ENCODE measurements at places on chromosomes 16 and 17. TPM values are rescaled to one million over a fixed set of nuclear protein-coding genes. Genes with fewer than 3 reads are reported as not detected.

KCNG4 gene
- total RNA-seq = not detected

SDR42E2 gene
- not detected for total RNA-seq

MYH10 gene
- total RNA-seq = 230 TPM

PHF12 gene
- 61.0 TPM for total RNA-seq

NUTF2 gene
- total RNA-seq = 201 TPM

PRKAR1A gene
- 194 TPM for total RNA-seq

PIPOX gene
- 5.9 TPM for total RNA-seq

SSTR5 gene
- 1.5 TPM for total RNA-seq

POLG2 gene
- 33.9 TPM for total RNA-seq

TEDC2 gene
- 44.0 TPM for total RNA-seq

KRTAP9-2 gene
- total RNA-seq = not detected

NFATC3 gene
- total RNA-seq = 32.8 TPM

SLC38A8 gene
- not detected for total RNA-seq

PPP1R27 gene
- total RNA-seq = not detected

KRT20 gene
- not detected for total RNA-seq

NPIPB2 gene
- 15.0 TPM for total RNA-seq

DNA sequence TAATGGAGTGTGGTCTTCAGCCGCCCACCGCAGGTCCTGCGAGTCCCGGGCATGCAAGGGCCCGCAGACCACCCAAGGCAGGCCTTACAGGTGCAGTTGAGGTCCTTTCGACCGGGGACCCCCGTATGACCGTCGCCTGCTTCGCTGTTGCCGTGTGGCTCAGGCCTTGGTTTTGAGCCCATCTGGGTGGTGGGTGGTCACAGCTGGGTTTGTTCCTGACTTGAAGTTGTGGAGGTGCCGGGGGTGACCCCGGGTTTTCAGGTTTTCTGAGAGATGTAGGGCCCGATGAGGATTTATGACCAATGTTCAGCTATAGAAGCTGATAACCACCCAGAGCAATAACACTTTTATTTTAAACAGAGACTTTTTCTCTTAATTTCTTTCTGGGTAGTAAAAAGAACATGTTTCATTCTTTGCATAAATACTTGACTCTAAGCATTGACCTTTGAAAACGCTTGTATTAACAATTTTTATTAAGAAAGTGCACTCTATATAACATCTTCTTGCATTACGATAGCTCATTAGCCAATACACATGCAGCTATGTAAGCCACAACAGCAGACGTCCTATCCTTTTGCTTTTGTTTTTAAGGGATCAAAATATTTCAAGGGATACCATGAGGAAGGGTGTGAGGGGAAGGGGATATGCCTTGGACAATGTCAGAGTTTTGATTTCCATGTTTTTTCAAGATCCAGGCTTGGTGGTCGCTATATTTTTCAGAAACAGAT, 1.9 kb downstream of the FOXL1 start:
- DNase-seq = no peak

GRCh38 chr17:78873519-78874340, 29.3 kb downstream of the CEP295NL start:
- DNase-seq = no peak

DNA sequence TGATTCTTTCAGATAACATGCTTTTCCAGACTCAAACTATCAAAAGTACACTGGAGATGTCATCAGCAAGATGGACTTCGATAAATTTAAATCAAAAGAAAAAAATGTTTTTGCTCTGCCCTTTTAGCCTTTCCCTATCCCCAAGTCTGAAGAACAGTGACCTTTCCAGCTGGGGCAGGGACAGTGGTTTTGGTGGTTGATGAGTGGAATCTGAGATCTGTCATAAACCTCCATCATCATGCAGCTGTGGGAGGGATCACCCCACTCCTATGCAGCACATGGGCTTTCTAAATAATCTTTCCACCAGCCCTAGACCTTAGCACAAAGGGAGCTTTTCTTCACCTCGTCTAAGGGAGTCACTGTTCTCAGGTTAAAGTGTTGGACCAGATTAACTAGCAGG, 869.5 kb upstream of the SOX9 start:
- no peak for DNase-seq

GRCh38 chr16:73536931-73537330, 489.0 kb upstream of the ZFHX3 start:
- DNase-seq = no peak

GRCh38 chr16:27254262-27254811, 14.2 kb downstream of the NSMCE1 start:
- no peak for DNase-seq

DNA sequence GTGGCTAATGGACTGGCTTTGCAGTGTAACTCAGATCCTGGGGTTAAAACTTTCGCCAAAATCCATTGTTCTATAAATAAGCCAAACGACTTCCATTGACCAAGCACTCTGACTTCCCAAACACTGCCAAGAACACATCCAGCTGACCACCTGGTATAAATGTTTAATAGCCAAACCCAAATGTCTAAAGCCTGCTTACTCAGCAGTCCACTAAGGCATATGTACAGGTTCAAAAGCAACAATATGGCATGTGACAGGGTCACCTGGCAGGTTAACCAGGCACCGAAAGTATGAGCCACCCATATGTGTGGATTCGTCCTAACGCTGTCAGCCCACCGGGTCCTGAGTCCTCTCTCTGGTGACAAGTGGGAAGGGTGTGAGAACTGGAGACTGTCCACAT, 2.1 kb downstream of the CSNK1D start:
- no peak for DNase-seq

DNA sequence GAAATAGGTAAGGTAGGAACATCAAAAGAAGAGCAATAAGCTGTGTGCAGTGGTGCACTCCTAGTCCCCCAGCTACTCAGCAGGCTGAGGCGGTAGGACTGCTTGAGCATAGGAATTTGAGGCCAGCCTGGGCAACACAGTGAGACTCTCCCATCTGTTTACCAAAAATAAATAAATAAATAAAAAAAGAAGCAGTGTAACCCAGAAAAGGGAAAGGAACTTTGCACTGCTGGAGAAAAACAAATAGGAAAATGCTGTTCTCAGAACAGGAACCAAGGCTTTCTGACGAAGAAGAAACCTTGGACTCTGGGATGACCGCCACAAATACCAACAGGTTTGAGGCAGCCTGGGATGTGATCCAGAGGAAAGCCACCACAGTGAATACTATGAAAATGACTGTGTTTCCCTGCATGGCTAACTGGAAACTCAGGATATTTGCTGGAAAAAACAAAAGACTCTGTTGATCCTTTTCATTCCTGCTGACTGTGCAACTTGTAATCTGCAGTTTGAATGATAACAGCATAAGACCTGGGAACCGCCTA, 41.2 kb downstream of the TTC19 start:
- DNase-seq = no peak

GRCh38 chr16:49635009-49635350, 220.9 kb downstream of the ZNF423 start:
- no peak for DNase-seq

DNA sequence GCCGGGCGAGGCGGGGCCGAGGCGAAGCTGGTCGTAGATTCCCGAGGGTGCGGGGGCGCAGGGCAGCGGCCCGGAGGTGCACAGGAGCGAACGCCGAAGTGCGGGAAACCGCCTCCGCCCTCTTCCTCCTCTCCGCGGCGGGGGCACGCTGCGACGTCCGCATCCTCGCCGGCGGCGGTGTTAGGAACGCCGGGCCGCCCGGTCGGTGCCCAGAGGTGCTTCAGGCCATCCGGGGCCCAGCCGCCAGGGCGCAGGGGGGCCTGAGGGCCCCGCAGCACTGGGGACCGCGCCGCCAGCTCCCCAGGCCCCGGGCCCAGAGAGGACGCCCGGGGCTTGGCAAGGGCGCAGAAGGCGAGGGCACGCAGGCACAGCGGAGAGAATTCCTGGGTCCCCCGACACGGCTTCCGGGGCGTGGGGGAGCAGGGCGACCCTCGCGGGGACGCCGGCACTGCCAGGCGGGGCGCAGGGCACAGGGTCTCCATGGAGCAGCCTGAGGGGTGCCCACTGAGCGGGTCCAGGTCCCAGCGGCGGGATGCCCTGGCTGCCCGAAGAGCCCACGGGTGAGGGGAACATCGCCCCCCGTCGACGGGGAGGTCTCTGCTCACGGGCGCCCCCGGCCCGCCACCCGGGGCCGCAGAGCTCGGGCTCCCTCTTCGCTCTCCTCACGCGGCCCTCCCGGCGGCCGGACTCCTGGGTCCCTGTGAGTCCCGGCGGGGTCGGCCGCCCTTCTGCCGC, 576 bp downstream of the EPOP start:
- peak; percentile 83 for DNase-seq

DNA sequence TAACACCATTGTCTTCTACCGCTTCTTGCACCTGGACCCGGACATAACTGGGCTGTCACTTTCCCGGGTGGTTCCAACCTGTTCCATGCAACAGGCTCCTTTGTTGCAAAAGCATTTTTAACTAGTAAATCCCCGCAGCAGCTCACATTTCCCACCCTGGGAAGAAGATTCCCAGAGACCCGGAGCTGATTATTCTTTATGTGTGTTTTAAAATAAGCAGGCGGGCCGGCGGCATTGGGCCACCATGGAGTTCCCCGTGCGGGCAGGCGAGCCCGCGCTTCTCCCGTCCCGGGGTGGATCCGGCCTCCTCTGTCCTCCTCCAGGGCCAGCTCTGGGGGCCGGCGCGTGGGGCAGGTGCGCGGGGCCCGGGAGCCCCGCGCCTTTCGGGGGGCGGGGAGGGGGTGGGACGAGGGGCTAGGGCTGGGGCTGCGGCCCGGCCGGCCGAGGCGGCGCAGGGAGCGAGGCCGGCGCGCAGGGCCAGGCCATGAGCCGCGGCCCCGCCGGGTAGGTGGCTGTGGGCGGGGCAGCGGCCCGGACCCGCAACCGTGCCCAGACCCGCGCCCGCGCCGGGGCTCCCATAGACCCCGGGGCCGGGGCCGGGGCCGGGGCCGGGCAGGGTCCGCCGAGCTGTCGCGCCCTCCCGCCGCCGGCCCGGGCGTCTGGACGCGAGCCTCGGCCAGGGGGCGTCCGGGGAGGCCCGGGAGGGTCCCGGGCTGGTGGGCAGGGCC, 1.7 kb downstream of the CRAMP1 start:
- peak; percentile 61 for DNase-seq

DNA sequence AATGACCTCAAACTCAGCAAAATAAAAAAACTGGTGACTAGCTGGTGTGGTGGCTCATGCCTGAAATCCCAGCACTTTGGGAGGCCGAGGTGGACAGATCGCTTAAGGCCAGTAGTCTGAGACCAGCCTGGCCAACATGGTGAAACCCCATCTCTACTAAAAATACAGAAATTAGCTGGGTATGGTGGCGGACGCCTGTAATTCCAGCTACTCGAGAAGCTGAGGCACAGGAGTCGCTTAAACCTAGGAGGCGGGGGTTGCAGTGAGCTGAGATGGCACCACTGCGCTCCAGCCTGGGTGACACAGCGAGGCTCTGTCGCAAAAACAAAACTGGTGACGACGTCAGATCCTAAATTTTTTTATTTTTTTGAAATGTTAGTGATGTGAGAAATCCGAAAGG, 82.6 kb upstream of the TOB1 start:
- DNase-seq = no peak

DNA sequence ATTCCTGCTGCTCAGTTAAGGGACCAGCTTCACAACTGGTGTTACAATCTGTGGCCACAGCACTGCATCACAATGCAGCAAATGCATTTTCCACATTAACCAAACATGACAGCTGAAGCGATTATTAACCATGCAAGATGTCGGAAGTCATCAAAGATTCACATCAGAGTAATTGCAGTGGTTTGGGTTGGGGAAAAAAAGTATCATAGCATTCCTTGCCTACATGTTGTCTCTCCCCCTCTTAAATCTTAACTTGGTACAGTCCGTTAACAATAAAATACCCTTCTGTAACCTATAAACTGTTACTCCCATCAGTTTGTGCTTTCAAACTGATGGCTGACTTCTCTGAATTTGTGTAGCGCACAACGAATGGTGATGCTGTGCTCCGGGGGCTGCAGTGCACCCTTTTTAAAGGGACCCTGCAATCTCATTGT, 51.6 kb downstream of the NUP93 start:
- no peak for DNase-seq

DNA sequence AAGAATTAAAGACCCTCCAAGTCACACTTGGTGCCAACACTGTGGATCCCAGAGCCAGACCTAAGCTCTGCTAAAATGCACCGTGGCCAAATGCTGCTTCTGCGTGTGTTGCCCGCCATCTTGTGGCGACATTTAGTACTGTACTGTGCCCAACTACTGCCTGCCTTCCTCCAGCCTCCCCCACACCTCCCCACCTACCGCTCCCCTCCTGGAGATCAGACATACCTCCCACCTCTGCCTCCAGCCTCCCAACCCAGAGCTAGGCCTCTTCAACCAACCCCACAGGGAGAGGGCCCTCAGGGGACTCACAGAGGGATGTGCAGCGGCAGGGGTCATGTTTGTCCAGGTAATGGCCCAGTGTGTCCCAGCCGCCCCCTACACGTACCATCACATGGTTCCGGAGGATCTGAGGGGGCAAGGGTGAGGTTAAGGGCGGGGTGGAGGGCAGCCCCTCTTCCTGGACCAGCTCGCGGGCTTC, 5.5 kb downstream of the GAS2L2 start:
- DNase-seq = peak; percentile 96

DNA sequence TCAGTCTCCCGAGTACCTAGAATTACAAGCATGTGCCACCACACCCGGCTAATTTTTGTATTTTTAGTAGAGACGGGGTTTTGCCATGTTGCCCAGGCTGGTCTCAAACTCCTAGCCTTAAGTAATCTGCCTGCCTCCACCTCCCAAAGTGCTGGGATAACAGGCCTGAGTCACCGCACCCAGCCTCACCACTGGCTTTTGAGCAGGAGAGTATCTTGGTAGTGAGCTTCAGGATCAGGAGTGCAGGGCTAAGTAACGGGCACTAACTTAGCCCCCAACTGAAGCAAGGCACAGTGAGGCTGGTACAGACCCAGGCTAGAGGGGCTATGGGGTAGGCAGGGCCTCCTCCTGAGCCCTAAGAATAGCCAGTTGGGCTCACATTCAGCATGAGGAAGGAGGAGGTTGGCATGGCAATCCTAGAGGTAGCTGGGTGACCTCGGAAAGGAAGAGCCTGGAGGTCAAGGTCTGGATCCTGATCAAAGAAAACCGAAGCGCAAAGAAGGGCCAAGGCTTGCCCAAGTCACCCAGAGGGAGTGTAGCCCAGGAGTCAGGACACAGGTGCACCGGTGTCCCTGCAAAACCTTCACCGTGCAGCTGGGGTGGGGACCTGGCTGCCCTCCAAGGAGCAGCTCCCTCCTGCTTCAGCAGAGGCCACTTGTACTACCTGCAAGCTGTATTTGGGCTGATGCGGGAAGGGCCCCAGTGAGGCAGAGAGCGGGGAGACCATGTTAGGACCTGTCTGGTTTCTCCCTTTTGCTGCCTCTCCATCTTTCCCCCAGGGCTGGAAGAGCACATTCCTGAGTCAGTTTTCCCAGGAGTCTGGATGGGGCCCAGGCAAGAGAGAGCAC, 1.3 kb upstream of the ADGRG5 start:
- peak; percentile 44 for DNase-seq

DNA sequence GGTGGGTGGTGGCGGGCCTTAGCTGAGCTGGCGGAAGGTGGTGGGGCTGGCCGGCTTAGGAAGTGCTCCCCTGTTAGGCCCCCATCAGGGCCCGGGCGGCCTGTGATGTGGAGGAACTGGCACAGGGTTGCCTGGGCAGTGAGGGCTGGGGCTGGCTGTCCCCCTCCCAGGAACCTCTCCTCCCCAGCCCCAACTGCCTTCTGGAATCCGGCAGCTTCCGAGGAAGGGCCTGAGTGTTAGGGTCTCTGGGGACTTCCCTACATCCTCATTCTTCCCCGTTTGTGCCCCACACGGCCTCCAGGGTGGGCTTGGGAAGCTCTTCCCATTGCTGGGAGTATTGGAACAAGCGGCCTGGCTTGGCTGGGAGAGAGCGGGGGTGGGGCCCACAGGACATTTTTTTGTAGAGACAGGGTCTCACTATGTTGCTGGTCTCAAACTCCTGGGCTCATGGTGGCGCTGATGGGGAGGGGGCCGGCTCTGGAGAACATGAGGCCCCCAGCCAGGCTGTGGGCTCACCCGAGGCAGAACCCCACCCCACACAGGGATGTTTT, 89.9 kb upstream of the CIBAR2 start:
- peak; percentile 68 for DNase-seq
